Vagina (tissue), 2 donors: ENCODE measurements at places on chromosomes 6 and 20. TPM values are rescaled to one million over a fixed set of nuclear protein-coding genes. Genes with fewer than 3 reads are reported as not detected.

The EMILIN3 gene
- total RNA-seq: 5.6 TPM

The PRSS35 gene
- not detected for total RNA-seq

The RAB22A gene
- 15.2 TPM for total RNA-seq

The B3GAT2 gene
- not detected for total RNA-seq

The TRERF1 gene
- 20.6 TPM for total RNA-seq

GRCh38 chr20:39654171-39654570, 692.0 kb downstream of the DHX35 start:
- DNase-seq: no peak

DNA sequence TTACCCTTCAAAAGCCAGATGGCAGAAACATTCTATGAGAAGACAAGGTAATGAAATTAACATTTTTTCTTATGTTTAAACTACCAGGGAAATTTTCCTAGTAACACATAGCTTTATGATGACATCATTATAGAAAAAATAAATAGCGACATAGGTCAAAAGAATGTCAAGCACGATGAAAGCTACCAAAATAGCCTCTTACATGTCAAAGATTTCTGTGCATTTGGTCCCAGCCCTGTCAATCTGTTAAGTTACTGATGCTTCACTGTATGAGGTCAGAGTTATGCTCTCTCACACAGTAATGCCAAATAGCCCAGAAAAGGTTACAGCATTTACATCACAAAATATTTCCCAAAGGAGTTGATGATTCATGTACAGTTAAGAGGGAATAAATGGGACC, 199.8 kb upstream of the DEFB112 start:
- DNase-seq: no peak

GRCh38 chr6:163626073-163626867, 211.8 kb downstream of the QKI start:
- no peak for DNase-seq

GRCh38 chr20:45629496-45630100, at the start of gene WFDC10A:
Gene WFDC10A, plus strand, starts transcription at chr20:45629739. Its CDS starts 75 bp downstream, at chr20:45629814.
- no peak for DNase-seq

DNA sequence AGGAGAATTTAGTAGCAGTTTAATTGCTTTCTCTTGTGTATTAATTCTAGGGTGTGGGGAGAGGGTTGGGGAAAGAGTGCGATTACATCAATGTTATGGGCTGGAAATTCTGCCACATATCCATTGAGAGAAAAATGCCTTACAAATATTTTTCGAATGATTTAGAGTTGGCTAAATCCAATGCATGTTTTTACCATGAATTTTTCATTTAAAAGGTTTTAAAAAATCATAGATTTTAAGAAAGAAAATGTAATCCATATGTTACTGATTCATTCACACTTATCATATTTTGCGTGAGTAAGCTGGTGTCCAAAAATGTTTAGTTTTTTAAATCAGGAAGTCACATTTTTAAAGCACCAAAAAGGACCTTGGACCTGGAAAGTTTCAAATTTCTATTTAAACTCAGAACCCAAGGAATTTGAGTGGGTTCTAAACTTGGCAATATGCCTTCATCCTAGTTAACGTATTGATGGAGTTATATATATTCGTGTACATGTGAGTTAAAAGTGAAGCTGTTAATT, 627.4 kb upstream of the CITED2 start:
- no peak for DNase-seq

DNA sequence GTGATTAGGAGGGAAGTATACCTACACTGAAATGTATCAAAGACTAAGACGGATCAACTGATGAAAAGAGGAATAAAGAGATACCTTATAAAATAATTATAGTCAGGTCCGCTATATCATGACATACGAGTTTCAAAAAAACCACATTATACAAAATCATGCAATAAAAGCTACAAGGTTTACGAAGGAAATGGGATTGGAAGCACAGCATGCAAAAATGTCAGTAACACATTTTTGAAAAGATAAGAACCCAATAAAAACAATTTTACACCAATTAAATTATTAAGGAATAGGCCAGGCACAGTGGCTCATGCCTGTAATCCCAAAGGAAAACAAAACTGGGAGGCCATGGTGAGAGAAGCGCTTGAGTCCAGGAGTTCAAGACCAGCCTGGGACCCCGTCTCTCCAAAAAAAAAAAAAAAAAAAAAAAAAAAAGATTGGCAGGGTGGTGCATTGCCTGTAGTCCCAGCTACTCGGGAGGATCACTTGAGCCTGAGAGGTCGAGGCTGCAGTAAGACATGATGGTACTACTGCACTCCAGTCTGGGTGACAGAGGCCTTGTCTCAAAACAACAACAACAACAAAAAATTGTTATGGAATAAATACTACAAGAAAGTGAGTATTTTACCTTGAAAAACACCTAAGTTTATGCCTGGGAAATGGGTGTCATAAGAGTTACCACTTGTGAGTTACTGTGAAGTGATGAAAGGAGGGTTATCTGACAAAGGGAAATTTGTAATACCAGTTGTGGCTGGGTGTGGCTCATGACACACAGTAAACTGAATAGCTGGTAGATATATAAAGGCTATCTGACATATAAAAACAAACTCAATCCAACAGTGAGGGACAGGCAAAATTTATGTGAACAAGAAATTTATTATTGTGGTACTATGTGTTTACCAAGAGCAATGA, 45.2 kb downstream of the RANBP9 start:
- no peak for DNase-seq

GRCh38 chr20:21361266-21361665, 36.1 kb downstream of the NKX2-4 start:
- DNase-seq: no peak

DNA sequence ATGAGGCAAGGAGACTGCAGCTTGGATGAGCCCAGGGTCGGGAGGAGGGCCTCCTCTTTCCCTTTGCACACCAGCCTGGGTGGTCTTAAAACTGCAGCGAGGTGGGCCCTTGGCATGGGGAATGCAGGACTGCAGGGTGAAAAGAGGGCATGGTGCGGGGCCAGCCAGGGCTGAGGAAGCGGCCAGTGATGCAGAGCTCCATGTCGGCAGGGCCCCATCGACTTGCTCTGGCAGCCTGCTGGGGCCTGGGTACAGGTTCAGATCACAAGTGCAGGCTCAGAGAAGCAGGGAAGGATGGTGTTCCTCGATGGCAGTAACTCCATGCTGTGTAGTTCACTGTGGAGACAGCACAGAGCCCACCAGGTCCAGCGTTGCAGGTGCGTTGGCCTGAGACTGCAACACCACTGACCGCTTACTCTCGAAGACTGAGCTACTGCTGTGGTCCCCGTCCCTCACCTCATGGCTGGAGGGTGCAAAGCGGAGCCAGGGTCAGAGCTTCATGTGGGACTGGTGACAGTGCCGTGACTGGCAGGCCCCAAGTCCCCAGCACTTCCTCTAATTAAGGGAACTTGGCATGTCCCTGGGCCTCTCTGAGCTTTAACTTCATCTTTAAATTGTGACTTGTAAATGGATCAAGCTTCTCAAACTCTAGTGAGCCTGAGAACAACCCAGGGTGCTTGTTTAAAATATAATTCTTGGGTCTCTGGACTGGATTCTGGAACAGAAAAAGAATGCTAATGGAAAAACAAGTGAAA, 223.2 kb downstream of the SYNDIG1 start:
- DNase-seq: peak; percentile 74

- no peak for DNase-seq
Observed at GRCh38 chr20:59043698-59044097, 1.1 kb upstream of the PRELID3B start.

GRCh38 chr6:156887623-156888269, 110.6 kb downstream of the ARID1B start:
- no peak for DNase-seq

DNA sequence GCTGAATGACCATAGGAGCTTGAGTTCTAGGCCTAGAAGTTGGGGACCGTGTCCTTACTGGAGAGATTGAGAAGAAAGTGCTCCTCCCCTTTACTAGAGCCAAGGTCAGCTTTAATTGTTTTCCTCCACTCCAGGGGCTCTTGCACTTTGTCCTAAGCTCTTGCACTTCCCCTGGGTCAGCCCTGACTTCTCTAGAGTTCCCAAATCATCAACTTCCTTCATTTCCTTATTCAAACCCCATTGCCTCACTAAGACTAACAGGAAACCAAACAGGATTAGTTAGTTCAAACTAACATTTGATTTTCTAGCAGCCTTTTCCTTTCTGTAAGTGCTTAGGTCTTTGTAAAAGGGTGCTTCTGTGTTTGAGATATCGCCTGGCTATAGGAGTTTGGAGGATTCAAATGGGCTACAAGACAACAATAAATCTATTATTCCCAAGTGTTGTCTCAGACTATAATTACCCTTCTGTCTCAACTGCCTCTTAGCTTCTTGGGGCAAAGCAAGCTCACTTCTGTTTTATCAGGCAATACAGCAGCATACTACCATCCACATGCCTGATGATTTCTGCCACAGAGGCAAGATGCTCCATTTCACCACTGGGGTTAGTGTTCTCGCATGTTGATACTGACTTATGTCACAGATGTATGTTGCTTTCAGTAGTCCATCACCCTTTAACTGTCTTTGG, 12.8 kb upstream of the DTNBP1 start:
- no peak for DNase-seq
